ENCODE measurements at places on chromosomes 2 and 18.

GRCh38 chr18:49476664-49477411 lies 10.2 kb downstream of the C18orf32 start:
- no peak for DNase-seq

DNA sequence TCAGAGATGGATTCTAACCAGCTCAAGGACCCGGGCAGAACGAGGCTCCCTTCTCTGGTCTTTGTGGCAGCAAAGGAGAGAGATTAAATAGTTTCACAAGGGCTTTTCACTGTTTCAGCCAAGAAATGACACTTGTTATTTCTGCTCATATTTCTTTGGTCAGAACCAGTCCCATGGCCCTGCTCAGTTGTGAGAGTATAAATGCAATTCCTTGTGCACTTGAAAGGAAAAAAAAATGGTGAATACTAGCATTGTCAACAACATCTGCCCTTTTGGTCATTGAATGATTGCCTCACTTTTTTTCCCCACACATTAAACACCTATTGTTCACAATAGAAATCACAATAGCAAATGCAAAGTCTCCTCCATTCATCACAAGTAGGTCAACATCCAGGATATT lies 104.4 kb downstream of the RDH14 start:
- DNase-seq = no peak

- no peak for DNase-seq
Observed at GRCh38 chr2:170950221-170950761, 21.2 kb downstream of the GORASP2 start.

GRCh38 chr2:173271825-173272224 lies 82.8 kb upstream of the CDCA7 start:
- DNase-seq = no peak

GRCh38 chr2:238562446-238562845 lies 135.7 kb downstream of the ASB1 start:
- no peak for DNase-seq

- no peak for DNase-seq
Observed at GRCh38 chr2:208326016-208326415, 60.0 kb downstream of the PIKFYVE start.

- DNase-seq = no peak
Observed at GRCh38 chr2:65647249-65647842, 214.9 kb upstream of the SPRED2 start.

- DNase-seq = no peak
Observed at GRCh38 chr2:239937866-239938640, 87.1 kb downstream of the NDUFA10 start.

GRCh38 chr2:234978466-234979203 lies 26.8 kb downstream of the SH3BP4 start:
- DNase-seq = no peak

DNA sequence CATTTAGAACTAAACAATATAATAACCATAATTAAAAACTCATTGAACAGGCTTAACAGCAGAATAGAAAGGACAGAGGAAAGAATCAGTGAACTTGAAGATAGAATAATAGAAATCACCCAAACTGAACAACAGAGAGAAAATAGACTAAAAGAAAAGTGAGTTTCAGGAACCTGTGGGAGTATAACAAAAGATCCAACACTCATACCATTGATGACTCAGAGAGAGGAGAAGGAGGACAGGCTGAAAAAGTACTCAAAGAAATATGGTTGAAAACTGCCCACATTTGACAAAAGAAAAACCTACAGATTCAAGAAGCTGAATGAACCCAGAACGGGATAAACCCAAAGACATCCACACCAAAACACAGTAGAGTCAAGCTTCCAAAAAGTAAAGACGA lies 54.2 kb upstream of the FMNL2 start:
- no peak for DNase-seq
